ENCODE measurements at places on chromosomes 2 and 18.

DNA sequence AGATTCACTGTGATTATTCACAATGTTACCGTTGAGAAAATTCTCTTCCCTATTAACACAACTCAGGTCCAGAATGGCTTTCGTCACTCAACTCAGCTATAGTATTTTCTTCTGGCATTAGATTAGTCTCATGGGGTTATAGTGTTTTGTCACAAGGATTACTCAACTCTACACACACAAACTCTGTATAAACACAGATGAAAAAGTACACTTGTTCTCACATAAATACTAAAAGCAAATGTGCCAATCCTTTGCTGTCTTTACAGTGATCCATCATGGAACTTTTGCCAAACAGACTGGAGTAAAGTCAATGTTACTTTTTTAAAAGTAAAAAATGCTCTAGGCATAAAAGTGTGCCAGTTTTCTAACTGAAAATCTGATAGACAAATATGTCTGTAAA, 267.6 kb downstream of the RBM43 start:
- DNase-seq: no peak

DNA sequence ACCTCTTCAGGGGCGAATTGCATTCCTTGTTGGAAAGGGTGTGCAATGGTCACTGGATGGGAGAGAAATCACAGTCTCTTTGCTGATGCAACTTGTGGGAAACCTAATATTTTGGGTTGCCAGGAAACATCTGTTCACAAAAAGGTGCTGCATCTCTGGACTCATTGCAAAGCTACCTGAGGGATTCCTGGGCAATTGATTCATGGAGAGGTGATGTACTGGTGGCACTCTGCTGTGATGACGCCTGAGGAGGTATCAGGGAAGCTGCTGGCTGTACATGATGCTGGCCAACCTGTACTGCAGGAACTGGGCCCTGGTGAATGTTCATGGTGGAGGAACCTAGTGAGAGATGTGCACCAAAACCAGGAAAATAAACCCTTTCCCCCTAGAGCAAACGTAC, 516.0 kb upstream of the SPHKAP start:
- DNase-seq: no peak

GRCh38 chr2:210963386-210963785, 407.0 kb downstream of the CPS1 start:
- DNase-seq: no peak

- DNase-seq: no peak
Observed at GRCh38 chr2:112957511-112957910, 20.3 kb upstream of the IL36G start.

- no peak for DNase-seq
Observed at GRCh38 chr2:148305476-148305875, 284.6 kb downstream of the MBD5 start.

- DNase-seq: no peak
Observed at GRCh38 chr2:106018141-106018540, 176.0 kb downstream of the UXS1 start.

DNA sequence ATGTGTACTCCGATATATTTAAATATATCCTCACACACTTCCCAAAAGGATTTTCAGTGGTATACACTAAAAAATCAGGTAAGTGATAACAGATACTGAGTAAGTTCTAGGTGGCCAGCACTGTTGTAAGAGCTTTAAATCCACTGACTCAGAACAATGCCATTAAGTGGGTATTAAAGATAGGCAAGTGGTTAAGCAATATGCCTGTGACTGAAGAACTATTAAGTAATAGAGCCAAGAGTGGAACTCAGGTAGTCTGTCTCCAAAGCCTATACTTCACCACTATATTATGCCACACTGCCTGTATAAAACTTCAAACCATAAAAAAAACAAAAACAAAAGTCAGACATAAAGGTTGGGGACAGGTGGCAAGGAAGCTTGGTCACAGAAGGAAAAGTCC, 37.2 kb downstream of the THUMPD2 start:
- peak; percentile 51 for DNase-seq

DNA sequence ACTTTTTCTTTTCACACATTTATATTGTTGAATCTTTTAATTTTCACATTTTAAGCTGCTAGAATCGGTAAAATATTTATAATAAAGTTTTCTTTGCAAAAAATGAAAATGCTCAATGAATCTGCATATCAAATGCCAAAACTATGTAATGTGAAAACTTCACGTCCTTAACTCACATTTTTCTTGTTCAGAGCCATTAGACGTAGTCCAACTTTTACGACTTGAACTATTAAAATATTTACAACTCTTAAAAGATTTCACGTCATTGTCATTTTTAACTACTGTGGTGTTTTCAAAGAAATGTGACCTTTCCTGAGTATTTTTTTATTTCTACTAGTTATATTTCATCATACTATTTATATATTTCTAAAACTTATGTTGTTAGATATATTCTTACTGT, 54.9 kb downstream of the MRPS9 start:
- DNase-seq: no peak

DNA sequence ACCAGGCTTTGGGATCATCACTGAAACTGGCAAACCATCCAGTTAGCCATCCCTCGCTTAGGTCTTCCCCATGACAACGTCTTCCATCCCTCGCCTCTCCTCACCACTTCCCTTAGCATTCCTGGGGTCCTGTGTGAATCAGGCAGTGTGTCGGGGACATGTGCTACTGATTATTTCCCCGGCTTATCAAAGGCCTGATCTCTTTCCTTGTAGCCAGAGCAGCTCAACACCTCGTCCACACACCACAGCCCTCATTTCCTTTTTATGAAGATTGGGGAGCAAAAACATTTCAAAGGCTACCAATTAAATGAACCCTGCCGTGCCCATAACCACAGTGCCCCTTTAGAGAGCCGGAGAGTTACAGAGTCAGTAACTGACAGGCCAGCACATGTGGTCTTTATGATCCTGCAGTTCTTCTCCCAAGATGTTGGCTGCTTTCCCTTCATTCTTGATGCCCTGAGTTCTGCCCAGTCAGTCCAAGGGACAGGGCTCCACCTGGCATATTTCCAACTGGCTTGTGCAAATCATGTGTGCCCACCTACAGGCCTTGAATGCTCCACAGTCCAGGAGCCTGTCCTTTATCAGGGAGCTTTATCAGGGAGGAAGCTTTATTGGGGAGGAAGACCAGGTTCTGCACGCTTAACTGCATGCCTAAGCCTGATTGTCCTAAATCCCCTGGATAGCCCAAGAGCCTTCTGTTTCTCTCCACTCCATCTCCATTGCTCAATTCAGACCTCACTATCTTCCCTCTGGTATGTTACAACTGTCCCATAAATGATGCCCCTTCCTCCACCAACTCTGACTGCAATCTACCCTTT, 343.1 kb downstream of the CYRIA start:
- DNase-seq: no peak

- DNase-seq: no peak
Observed at GRCh38 chr18:497688-498087, 2.8 kb downstream of the COLEC12 start.

- no peak for DNase-seq
Observed at GRCh38 chr2:207629553-207629952, 4.4 kb upstream of the METTL21A start.

DNA sequence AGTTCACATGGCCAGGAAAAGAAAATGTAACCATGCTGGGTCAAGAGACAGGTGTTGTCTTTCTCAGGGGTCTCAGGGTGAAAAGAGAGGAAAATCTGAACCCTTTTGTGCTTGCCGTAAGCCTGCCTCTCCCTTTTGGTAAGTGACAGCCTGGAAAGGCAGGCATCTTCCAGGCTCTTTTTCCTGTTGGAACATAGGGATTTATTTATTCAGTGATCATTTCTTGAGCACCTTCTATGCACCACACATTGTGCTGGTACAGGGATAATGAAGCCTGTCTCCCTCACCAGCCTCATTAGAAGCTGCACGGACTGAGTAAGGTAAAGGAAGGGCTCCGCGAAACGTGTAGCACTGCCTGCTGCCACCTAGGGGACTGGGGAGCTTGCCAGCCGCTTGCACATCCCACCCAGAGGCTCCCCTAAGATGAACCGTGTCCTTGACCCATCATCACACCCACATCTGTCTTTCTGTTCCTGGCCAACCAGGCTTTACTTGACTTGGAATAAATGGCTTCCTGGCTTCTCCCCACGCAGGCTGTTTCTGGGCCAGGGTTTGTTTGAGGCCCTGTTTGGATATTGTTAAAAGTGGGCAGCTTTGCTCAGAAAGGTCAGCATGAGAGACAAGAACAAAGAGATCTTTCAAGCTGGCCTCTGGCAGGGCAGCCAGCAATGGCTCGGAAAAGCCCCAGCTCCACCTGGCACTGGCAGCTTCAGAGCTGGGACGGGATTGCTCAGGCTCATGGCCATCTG, 73.3 kb upstream of the MCFD2 start:
- no peak for DNase-seq

DNA sequence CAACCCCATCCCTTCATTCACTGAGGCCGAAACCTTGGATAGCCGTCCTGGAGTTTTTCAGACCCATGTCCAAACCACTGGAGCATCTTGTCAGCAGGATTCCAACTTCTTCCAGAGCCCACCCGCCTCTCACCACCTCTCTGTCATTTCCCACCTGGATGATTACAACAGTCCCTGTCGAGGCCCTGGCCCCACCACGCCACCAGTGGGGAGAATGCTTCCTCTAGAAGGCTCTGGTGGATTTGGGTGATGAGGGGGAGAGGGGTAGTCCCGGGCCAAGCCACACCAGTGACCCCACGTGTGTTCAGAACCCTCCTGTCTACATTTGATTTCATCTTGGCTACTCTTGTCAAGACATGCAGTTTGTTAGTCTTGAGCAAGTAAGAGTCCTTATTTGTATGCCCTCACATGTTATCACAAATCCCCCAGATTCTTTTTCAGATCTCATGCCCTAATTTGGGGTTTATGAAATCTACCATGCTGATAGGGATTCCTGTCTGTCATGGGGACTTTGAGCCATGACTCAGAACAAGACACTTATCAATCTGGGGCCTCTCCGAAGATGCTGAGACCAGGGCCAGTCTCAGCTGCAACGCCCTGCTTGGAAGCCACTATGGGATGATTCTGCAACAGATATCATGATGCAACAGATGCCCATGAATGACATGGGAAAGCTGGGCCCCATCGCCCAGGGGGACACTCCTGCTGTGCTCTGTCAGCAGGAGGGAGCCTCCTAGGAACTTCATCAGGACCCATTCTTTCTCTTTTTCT, 186.1 kb downstream of the ZFP36L2 start:
- no peak for DNase-seq

DNA sequence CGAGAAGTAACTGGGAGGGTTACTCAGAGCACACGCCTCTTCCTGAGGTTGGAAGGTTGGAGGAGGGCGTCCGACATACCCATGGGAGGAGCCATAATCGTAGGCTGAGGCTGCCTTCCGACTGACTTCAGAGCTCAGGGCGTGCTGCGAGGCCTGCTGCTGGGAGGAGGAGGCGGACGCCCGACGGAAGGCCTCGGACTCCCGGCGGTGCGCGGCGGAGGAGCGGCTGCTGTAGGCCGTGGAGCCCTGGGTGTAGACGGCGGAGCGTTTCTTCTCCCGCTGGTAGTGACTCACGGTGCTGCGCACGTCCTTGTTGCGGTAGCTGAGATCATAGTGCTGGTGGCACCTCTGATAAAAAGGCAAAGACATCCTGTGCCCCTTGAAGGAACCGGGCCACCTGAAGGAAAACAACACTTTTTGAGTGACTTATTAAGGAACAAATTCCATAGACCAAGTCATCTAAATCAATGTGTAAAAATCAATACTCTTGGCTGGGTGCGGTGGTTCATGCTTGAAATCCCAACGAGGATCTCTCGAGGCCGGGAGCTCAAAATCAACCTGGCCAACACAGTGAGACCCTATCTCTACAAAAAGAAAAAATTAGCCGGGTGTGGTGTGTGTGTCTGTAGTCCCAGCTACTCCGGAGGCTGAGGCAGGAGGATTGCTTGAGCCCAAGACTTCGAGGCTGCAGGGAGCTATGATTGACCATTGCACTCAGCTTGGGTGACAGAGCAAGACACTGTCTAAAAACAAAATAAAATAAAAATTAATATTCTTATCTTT, 4.7 kb downstream of the MYOM1 start:
- no peak for DNase-seq

DNA sequence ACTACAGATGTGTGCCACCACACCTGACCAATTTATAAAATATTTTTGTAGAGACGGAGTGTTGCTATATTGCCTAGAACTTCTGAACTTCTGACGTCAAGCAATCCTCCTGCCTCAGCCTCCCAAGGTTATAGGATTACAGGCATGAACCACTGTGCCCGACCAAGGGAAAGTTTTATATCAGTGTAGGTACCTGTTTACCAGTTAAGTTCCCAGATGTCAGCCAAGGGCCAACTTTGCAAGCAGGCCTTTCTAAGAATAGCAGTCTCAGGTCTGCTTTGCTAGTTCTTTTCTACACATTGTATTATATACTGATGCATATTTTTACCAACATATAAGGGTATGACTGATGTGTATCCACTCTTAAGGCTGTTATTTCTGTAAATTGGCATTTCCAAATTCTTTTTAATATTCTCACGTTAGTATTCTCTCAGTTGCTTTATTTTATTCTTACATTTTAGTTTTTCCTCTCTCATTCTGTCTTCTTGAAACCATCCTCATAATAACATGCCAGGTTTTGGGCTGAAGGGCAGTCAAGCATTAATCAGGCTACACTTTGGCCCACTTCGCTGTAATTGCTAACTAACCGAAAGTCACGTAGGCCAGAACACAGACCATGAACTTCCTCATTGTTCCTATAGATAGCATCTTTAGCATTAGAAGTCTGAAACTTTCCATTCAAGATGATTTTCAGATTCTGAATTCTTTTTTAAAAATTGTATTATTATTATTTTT, 25.0 kb upstream of the CXXC1 start:
- no peak for DNase-seq

DNA sequence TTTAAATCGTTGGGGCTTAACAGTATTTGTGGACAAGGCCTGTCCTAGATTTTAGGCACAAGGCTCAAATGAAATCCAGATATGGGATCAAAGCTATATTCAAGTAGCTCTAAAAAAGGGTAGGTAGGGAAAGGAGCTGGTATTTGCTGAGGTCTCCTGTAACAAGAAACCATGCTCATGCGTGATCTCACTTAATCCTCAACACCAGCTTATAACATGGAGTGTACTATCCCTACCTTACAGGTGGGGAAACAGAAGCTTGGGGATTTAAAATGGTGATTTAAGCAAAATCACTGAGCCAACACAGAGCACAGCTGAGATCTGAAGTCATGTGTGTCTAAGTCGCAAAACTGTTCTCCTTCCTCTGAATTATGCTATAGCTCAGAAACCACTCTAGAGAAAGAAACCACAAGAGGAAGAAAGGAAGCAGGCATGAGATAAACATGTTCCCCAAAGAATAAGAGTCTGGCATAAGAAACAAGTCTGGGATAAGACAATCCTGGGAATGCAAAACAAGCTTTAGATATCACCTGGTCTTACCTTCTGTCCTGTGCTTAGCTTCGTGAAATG, 43.1 kb downstream of the CYRIA start:
- no peak for DNase-seq

- no peak for DNase-seq
Observed at GRCh38 chr2:135151615-135152014, 99.5 kb downstream of the RAB3GAP1 start.

DNA sequence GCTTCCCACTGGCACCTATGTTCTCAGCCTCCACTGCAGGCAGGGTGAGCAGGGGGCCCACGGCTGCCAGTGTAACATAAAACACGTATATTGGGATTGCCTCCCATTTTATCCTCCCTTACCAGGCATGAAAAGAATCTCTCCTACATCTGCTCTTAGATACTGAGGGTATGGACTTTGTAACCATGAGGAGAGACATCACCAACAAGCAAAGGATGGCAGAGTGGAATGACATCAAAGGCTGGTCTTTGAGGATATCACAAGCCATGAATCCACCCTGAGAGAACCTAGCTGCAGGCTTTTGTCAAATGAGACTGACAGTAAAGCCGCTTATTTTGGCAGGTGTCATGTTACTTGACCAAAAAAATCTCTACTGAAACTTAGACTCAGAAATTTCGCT, 7.4 kb downstream of the NPHP1 start:
- DNase-seq: no peak
